ENCODE measurements at places on chromosomes 3 and 15.
A peak's percentile ranks its signal among the peaks of the same experiment; 100 is the strongest.

- no peak for DNase-seq
These were observed 57.4 kb upstream of the DIPK2A start for GRCh38 chr3:143914257-143914656.

- no peak for DNase-seq
These were observed 32.5 kb downstream of the CHST2 start for GRCh38 chr3:143152043-143152442.

DNA sequence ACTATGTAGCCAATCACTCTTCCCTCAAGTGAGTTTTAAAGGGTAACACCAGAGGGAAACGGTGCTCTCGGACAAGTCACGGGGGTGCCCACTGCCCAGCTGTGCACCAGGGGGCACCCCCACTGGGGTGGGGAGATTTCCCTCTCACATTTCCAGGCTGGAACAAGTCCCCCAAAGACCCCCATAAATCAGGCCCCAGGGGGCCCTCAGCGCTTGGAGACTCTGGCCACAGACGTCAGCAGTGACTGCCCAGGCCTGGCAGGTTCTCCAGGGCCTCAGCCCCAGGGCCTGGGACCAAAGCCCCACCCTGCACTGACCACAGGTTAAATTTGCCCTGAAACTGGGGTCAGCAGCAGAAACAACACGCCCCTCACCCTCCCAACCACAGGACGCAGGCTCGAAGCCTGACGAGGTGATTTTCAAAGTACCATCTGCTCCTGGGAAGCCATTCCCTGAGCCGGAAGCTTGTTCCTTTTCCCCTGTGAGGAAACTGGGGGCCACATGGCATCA is 17.0 kb downstream of the XXYLT1 start:
- no peak for DNase-seq

DNA sequence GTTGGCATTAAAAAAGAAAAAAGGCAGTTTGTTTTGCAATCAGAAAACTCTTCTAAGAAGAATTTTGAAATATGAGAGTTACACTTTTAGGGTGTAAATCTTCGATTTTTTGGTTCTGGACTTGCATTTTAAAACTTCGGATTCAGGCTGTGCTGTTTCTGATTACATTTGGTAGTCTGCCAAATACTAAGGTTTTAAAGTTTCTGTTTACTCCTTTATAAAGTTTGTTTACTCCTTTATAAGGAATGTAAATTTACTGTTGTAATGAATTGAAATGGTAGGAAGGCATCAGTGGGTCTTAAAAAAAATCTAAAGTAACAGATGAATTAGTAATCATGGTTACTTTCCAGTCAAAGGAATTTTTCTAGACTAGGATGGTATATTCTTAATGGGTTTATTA is 14.1 kb downstream of the FXR1 start:
- no peak for DNase-seq

- DNase-seq = no peak
These were observed 893.5 kb downstream of the TUSC7 start for GRCh38 chr3:117603097-117603496.

DNA sequence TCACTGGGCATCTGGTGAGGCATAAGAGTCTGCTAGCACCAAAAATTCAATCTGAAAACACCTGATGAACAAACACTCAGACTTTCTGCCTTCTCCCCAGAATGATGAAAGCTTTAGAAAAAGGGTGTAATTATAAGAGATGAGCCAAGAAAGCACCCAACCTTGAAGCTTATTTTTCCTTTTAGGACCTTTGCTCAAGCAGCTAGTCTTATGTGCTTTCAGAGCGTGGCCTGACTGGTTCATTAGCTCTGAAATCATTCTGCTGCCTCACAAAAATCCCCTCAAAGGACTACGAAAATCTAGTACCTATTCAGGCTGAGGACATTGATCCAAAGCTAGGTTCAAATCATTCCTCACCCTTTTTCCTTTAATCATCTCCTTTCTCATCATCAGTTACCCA is 662.3 kb downstream of the MAGI1 start:
- no peak for DNase-seq

DNA sequence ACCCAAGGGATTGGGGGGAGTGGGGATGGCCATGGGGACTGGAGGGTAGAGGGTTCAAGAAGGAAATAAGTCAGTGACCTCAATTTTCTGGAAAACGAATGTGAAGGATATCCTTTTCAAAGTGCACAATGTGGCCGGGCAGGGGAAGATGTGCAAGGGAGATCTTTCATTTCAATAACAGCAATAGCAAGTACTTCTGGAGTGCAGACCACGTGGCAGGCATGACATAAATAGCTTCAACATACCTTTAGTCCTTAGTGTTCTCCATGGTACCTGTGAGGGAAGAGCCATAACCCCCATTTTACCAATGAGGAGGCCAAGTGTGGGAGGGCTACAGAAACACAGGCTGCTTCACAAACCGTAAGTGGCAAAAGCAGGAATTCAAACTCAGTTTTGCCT is 138.7 kb downstream of the FOXP1 start:
- no peak for DNase-seq

GRCh38 chr3:94862703-94863102 is 799.8 kb downstream of the NSUN3 start:
- no peak for DNase-seq

DNA sequence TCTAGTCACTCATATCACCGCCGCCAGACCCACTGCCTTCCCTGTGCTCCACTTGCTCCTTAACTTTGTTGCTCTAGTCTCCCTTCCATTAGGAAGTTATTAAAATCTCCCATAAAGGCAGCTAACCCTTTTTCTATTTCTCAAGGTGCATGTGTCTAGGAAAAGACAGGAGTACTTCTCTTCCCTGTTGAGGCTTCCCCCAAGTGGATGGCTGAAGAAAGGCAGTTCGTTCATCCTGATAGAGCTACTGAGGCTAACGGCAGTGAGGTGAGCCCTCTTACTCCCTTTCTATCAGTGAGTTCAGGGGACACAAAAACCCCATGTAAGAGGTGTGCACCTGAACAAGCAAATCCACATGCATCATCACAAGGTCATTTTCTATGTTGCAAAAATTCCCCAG is 397.8 kb downstream of the IGSF11 start:
- no peak for DNase-seq

- no peak for DNase-seq
These were observed 96.3 kb upstream of the CHRM5 start for GRCh38 chr15:33871980-33872379.

DNA sequence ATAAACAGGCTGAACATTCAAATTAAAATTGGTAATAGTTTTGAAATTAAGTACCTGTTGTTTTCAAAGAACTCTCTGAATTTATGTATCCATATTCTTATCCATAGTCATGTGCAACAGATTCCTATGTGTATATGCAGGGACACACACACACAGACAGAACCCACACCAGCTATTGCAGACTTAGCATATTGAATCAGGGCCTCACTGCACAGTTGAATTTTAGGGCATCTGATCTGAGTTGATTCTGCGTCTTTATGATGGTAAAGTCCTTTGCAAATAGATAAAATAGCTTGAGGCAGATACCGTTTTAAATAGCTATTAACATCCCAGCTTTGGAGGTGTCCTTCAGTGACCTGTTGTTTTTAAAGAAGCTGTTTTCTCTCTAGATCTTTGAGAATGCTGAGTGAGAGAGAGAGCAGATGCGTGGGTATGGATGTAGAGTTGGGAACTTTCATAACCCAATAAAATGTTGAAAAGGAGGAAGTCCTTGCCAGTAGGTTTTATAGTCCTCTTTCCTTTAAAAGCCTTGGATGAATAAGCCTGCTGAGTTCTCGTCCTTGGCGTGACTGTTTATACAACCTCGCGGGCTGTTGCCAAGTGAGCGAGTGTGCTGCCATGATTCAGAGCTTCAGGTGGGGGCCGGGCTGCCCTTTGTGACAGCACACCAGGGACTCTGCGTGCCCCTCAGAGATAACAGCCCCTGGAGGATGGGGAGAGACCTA is 18.3 kb downstream of the MYZAP start:
- DNase-seq = no peak

DNA sequence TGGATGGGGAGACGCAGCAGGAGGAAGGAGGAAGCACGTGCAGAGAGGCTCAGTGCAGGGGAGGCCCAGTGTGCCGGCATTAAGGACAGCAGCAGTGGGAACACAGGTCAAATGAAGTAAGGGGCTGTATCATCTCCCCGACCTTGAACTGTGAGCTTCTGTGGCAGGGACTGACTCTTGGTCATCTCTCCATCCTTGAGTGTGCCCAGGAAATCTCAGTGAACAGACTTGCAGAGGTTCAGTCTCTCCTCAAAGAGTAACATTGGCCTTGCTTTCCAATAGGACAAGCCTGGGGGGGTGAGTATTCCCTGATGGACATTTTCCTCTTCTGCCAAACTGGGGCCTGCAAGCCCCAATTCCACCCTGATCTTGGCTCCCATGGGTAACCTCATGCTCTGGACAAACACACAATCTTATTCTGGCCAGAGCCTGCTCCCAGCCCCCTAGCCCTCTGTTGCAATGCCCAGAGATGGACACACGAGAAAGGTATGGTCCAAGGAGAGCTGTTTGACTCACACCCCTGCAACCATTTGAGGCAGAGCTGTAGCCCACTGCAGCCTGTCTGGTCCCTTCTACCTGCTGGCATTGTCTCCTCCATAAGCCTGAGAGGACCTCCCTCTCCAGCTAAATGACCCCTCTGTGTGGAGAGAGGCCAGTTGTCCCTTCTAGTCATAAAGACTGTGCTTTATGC is 50.9 kb downstream of the TLE3 start:
- DNase-seq = no peak

DNA sequence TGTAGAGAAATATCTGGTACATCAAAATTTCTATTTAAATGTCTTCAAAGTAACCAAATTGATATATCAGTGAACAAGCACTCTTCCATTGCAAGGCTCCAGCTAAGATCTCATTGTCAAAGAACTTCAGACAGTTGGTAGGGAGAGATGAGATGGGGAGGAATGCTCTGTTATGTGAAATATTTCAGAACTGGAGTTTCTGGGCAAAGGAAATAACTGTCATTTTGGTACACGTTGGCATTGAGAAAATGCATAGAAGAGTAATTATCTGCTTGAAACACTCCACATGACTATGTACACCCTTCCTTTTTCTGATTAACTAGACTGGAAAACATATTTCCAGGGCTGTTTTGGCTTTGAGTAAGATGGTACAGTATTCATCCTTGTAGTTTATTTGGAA is 297.5 kb upstream of the RASGRP1 start:
- DNase-seq = no peak

DNA sequence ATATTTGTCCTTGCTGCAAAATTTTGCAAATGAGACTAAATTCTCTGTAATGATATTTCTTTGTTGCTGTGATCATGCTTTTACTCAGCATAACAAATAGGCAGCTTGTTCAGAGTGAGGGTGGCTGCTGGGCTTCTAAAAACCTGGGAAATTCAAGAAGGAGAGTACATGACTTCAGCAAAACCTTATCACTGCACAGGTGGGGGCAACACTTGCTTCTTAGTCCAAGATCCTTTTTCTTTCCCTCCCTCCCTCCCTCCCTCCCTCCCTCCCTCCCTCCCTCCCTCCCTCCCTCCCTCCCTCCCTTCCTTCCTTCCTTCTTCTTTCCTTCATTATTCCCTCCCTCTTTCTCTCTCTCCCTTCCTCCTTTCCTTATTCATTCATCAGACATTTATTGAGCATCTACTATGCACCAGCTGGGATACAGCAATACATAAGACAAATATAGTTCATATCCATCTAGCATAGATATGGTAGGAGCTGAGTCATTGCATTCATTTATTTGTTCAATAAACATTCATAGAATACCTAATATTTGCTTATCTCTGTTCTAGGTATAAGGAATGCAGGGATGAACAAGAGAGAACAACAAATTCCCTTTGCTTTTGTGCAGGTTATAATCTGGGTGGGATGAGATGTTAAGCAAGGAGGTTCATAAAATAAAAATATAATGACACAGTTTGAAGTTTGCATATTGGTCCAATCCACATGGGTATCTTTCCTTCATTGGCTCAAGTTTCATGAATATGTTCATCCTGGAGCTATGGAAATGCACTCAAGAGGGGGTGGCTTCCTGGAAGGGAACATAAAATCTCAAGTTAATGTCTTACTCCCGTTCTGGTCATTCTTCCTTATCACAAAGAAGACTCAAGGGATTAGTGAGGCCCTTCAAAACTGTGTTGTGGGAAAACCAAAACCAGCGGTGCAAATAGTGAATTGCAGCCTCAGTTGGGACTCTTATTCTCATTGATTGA is 210.7 kb downstream of the PDCD6IP start:
- DNase-seq = no peak

DNA sequence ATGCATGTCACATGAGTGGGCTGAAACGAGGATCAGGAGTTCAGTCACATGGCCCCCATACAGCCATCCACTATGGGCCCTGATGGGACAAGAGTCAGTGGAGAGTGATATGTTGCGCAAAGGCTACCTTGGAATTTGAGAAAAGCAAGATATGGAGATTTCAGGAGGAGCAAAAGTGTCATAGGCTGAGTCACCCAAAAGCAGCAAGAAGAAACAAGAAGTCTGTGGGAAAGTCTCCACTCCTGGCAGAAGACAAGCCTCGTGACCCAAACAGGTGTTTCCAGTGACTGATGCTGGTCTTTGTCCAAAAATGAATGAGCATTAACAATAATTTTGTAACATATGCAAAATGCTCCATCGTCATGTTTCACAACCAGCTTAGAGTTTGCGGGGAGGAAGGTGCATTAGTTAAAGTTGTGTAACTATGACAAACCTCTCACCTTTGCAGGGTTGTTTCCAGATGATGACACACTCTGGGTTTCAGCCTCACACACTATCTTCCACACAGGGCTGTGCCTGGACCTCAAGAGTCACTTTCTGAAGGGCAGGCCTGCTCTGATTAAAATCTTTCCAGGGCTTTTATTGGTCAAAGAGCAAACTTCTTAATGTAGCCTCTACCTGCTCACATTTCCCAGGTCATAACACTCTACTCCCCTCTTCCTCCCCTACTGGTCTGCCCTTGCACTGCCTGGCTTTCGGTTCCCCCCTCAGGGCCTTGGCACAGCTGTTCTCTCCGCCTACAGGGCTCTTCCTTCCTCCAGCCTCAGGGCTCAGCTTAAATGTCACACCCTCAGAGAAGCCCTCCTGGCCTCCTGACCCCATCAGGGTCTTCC is 3.9 kb upstream of the DNASE1L3 start:
- no peak for DNase-seq

- DNase-seq = no peak
These were observed 235.2 kb downstream of the GABRB3 start for GRCh38 chr15:26537663-26538062.

GRCh38 chr3:124116906-124117305 is 125.0 kb upstream of the ROPN1 start:
- no peak for DNase-seq

- no peak for DNase-seq
These were observed 11.0 kb downstream of the KAT2B start for GRCh38 chr3:20051123-20051806.

DNA sequence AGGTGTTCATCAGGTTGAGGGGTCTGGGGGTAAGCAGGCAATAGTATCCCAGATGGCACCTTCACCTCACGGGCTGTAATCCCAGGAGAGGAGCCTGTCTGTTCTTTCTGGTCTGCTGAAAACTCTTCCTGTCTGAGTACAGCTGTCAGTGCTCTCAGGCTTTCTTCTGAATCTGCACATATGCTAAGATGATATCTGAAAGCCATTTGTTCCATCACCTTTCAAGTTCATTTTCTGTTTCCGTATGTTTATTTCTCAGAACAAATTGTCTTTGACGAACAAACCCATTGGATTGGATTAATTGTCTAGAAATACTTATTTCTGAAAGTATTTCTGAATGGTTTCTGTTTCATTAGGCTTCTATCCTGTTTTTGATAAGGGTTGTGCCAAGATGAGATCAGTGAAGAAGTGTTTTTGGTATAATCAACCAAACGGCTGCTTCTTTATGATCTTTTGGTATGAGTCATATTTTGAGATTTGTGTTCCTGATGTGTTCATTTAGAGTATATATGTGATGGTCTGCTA is 13.3 kb downstream of the ZNF592 start:
- DNase-seq = peak; percentile 12

- DNase-seq = no peak
These were observed 341.7 kb downstream of the FHIT start for GRCh38 chr3:60909526-60909925.

GRCh38 chr15:29795610-29796009 is 26.7 kb downstream of the TJP1 start:
- no peak for DNase-seq

All from CD4-positive, alpha-beta T cell treated with Interleukin-6 at 100 ng/mL for 8 hours (primary cell).